ENCODE measurements at places on chromosomes 12 and 14.

DNA sequence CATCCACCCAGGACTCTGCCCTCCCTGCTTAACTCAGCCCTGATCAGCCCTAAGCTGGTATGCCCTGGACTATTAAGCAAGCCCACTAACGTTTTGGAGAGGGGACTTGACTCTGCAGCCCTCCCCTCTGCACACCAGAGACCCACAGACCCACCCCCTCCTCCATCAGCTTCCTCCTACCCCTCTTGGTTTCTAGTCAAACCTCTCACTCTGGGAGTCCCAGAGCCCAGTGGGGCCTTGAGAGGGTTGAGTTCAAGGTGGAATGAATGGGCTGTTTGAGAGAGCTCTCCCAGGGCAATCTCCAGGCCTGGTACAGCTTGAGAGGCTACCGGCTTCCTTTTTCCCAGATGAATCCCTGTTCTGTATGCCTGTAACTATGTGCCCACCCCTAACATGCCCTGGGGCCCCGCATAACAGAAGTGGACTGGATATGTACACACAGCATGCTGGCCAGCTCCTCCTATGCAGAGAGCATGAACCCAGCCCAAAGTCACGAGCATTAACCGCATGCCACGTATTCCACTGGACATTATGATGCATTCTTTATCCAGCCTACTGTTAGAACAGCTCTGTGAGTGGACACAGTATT lies 43.6 kb downstream of the IRF2BPL start:
- peak; percentile 15 for DNase-seq

- no peak for DNase-seq
Observed at GRCh38 chr12:92905811-92906554, 23.1 kb downstream of the EEA1 start.

- no peak for DNase-seq
Observed at GRCh38 chr12:28409892-28410291, 219.6 kb downstream of the CCDC91 start.

- no peak for DNase-seq
Observed at GRCh38 chr12:58915037-58915436, 5.3 kb downstream of the LRIG3 start.

DNA sequence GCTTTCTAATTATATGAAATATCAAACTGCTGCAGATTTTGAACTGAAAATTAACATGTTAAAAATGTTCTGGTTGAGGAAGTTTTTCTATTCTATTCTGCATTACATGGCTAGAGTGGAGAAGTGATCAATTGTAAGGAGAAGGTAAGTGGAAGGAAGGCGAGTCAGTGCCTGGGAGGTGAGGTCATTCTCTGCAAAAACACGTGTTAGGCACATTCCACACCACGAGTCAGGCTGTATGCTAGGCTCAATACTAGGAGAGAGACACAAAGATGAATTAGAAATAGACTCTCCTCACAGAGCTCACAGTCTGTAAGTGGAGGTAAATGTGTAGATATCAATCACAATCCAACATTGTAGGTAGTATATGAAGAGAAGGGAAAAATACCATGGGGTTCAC lies 194.1 kb downstream of the NOVA1 start:
- DNase-seq: peak; percentile 8

DNA sequence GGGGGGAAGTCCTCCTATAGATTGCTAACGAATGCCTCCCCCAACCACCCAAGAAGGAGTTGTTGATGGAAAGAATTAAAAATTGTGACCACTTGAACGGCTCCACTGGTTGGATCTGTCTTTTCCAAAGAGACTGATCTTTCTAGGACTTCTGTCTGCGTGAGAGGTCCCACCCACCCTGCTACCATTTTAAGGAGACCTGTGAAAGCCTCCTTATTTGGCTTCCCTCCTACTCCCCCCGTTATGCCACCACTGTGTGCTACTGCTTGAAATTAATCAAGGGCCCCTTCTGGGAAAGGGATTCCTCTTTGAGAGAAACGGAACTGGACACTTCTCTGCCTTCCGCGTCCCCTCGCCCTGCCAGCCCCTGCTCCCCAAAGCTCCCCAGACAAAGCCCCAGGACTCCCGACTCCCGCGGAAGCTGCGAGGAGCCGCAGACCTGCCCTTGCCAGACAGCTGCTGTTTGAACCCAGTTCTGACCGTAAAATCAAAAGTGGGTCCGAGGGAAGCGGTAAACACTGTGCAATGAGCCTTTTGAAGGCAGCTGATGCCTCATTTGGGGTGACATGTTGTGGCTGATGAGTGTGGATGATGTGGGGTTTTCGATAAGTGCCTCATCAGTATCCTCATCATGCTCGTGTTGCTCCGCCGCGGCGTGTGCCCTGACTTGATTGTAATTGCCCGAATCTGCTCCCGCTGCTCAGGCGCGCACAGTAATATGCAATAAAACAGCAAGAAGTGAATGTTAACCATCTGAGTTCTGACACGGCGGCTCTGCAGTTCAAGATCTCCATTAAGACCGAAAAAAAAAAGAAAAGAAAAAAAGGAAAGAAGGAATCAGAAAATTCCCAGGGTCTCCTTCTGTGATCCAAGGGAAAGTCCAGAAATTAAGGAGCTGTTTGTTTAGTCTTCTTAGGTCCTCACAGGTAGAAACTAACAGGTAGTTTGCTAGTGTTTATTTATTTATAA lies 48.2 kb downstream of the MBIP start:
- no peak for DNase-seq

DNA sequence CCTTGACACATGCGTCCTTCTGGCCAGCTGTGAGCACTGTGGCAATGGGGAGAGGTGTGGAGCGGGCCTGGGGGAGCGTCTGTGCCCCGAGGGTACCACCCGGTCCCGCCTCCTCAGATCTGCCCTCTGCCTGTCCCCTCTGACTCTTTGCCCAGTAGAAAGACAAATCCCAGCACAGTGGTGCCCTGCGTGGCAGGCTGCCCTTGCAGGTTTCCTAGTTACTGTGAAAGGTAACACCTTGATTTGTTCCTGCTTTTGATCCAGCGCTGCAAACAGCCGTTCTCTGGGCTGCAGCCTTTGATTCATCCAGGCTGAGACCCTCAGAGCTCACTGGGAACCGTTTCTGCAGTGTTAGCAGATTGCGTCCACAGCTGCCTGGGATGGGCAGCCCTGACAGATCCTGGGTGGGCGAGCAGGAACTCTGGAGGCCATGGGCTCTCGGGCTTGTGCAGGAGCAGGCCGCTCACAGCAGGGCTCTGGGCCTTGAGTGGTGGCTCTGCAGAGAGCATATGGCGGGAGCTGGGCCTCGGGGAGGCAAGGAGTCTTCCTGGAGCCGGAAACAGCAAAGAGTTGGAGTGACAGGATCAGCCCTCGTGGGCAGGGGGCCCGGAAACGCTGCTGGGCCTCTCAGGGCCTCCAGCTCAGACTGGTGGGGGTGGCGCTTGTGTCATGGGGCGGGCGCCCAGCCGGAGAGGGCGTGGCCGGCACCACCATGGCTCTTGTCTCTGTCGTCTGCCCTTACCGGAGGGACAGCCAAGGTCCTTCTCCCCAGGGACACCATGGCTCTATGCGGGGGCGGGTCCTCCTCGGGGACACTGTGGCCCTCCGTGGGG lies 16.6 kb downstream of the FBRSL1 start:
- DNase-seq: peak; percentile 85

DNA sequence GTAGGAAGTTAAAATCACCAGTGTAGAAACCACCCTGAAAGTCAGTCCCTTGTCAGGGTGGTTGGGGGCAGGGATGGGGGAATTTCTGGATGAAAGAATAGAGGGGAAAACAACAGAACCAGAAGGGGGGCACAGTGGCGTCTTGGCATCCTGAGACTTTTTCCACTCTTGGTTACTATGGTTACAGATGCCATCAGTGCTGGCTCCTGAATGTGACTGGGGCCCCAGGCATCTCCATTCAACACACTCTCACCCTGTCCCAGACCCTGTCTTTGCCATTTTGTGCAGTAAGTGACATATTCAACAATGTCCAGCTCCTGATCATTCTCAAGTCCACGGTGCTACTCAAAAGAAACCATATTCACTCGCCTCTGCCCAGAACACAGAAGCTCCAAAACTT lies 11.3 kb downstream of the KCNK10 start:
- DNase-seq: no peak

- no peak for DNase-seq
Observed at GRCh38 chr14:48616931-48617330, 941.5 kb upstream of the MDGA2 start.

GRCh38 chr12:124506145-124506831 lies 61.1 kb downstream of the NCOR2 start:
- peak; percentile 78 for DNase-seq

- DNase-seq: no peak
Observed at GRCh38 chr14:79967453-79967852, 243.9 kb downstream of the DIO2 start.

- no peak for DNase-seq
Observed at GRCh38 chr12:102249079-102249841, 51.6 kb upstream of the PMCH start.

DNA sequence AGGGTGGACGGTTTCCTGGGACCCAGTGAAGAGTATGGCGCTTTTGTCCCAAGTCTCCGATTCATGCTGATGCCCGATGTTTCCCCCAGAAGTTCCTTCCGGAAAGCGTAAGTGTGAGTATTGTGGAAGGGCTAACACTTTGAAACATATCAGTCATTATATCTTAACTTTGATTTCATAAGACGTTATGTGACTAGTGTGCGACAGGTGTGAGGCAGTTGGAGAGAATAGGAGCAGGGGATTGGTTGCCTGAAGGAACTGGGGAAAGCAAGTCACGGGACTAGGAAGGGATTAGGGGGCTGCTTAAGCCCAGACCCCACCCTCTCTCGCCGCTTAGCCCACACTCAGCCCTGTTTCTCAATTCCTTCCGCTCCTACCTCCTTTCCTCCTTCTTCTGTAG lies 154.9 kb downstream of the CHST11 start:
- no peak for DNase-seq

GRCh38 chr14:41986083-41986645 lies 379.5 kb downstream of the LRFN5 start:
- no peak for DNase-seq
